ENCODE measurements at places on chromosomes 6 and 20.

DNA sequence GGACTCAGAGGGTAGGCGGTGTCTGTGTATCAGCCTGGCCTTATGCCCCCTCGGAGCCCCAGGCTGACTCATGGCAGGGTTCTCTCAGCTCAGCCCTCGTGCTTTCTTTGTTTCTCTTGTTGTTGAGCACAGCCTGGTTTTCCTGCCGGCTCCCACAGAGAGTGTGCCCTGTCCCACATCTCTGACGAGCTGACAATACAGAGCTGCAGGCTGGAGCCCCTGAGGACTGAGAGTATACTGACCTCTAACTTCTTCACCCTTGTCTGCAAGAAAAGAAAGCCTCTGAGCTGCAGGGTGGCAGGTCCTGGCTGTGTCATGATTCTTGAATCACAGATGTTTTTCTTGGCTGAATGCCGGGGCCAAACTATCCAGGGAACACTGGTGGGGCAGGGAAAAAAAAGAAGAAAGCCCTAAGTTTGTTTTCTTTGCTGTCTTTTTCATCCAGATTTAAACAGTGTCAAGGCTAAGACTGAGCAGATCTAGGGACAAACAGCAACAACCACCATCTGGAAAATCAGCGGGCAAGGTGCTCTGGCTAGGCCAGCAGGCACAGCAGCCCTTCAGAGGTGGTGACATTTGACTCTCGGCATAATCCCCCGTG is 63.3 kb upstream of the ZNF133 start:
- DNase-seq: peak; percentile 12

DNA sequence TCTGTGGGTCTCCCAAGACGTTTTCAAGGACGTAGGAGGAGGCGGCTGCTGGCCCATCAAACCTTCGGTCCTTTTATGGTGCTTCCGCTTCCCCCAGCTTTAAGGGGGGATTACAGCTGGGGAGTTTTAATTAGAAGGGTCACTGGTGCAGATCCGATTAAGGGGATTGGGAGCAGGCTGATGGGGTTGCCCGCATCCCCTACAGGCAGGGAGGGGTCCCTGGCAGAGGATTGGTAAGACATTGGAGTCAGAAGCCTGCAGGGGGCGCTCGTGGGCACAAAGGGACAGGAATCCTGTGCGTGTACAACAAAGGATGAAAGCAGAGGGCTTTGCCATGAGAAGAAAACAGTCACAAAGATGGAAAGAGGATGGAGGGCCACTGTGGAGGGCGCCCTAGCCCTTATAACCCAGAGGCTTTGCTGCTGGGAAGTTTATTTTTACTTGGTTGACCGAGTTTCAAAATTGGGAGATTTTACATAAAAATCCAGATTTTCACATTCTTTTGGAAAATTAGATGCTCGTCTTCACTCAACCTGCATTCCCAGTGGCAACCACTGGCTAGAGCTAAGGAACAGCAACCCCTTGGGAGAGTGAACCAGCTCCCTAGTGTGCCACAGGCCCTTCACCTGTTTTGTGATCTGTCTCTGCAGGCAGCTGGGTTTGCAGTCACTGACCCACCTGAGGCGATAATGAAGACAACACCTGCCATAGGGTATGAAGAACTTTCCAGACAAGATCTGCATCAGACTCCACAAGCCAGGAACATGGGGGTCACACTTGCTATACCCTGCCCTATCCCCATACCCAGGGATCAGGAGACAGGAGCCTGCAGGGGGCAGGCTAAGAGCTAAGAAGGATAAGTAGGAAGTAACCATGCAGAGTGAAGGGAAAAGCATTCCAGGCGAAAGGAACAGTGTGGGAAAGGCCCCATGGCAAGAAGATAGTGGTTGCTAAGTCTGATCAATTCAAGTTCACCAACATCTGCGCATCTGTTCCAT is 97.7 kb downstream of the KCNB1 start:
- peak; percentile 17 for DNase-seq

GRCh38 chr6:111030008-111031007 is 48.5 kb downstream of the RPF2 start:
- DNase-seq: no peak

DNA sequence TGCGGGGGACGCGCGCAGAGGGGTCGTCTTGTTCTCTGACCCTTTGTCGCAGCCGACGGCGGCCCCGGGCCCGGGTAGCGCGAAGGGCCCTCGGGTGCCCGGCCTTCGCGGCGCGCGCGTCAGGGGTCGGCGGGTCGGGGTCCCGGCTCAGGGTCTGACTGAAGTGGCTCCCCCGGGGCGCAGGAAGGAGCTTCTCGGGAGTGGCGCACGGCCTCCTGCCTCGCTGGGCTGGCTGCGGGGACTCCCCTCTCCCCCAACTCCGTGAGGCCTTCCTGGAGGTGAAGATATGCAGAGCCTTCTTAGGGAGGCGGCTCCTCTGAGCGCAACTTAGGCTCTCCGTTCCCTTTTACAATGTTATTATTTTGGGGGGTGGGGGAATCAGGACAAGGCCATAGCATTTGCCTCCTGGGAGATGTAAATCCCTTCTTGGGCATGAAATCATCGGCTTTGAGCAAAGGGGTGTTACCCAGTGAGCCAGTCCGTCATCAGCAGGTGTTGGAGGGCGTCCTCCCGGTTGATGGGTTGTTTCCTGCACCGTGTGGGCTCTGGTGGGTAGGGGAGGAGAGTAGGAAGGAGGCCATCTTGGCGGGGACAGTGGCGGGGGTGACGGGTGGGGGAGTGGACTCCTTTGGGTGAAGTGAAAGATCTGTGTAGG is 523 bp downstream of the CDS2 start:
- DNase-seq: peak; percentile 12

- no peak for DNase-seq
Measured at GRCh38 chr6:47292944-47293343, 16.8 kb downstream of the TNFRSF21 start.

DNA sequence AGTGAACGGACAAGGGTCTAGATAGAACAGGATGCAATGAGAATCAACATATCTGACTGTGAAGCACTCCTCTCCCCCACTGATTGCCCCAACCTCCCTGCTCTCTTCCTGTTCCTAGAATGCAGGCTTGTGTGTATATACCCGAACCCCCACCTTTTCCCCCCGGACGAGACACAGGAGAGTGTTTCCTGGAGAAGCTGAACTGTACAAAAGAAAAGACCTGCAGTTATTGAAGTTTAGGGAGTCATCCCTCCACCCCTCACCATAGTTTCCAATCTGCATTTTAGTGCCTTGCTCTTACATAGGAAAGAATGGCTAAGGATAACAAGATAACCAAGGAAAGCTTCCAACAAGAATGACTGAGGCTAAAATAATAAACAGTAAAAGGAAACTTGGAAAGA is 55.5 kb upstream of the PDE10A start:
- no peak for DNase-seq

DNA sequence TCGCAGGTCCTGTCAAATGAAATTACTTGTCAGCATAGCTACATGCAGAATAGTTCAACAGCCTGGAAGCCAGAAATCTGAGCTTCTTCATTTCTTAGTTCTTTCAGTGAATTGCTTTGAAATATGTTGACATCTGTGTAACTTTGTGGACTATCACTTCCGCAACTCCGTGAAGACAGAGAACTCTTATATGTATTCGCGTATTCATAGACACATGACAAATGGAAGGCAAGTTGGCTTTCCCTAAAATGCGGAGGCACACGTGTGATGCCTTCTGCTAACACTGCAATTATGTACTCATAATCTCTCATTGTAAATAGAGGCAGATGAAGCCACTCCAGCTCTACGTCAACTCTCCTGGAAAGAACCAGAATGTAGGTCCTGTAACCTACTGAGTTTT is 701.5 kb downstream of the PRKN start:
- no peak for DNase-seq

GRCh38 chr6:48186746-48187145 is 75.7 kb upstream of the PTCHD4 start:
- DNase-seq: no peak

DNA sequence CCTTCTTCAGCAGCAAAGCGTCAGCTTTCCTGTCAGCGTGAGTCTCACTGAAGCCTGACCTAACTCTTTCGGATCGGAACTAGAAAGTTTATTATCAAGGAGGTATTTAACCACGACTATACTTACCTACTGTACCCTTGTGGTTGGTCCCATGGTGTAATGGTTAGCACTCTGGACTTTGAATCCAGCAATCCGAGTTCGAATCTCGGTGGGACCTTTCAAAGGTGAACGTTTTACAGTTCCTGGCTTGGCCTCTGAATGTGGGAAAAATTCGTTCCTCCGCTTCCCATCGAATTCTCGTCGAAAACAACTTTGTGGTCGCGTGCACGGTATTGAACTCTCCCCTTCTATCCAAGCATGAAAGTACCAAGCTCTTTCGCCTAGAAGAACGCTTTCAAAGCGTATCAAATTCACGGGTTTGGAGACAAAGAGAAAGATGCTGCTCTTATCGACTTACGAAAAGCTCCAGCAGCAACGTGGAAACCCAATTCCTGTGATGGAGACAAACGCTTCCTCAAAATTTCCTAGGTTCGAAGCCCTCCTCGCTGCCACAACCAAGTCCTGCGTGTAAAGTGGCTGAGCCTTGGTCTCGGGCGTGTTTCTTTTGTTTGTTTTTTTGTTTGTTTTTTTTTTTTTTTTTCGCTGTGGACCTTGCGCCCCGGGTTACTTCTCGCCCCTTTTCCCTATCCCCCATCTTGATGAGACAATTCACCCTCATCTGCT is 63.7 kb downstream of the GPX5 start:
- DNase-seq: no peak

- no peak for DNase-seq
Measured at GRCh38 chr20:46507760-46508407, 5.5 kb downstream of the ZNF334 start.

DNA sequence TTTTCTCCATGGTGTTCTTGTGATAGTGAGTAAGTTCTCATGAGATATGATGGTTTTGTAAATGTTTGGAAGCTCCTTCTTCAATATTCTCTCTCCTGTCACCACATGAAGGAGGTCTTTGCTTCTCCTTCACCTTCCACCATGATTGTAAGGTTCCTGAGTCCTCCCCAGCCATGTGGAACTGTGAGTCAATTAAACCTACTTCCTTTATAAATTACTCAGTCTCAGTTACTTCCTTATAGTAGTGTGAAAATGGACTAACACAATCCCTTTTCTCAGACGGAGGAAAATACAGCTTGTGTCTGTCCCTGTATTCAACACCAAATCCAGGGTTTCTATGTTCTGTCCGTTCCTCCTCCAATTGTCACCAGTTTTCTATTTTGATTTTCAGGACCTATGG is 181.0 kb downstream of the ALDH8A1 start:
- no peak for DNase-seq

- DNase-seq: no peak
Measured at GRCh38 chr20:4781637-4782377, 60.1 kb downstream of the PRND start.

DNA sequence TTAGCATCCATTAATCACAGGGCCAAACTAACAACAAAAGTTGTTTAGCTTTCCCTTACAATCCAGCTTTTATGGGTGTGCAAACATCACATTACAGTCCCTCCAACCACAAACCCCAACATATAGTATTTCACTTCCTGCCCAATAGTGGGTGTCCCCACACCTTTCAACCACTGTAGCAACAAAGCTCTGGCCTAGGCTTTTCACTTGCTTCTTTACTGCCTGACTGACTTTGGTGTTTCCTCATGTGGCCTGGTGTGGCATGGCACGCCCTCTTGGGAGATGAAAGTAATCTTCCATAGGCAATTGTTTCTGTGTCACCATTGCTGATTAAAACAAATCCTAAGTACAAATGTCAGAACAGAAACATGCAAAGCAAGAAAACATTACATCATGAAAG is 46.3 kb downstream of the MCM8 start:
- no peak for DNase-seq

DNA sequence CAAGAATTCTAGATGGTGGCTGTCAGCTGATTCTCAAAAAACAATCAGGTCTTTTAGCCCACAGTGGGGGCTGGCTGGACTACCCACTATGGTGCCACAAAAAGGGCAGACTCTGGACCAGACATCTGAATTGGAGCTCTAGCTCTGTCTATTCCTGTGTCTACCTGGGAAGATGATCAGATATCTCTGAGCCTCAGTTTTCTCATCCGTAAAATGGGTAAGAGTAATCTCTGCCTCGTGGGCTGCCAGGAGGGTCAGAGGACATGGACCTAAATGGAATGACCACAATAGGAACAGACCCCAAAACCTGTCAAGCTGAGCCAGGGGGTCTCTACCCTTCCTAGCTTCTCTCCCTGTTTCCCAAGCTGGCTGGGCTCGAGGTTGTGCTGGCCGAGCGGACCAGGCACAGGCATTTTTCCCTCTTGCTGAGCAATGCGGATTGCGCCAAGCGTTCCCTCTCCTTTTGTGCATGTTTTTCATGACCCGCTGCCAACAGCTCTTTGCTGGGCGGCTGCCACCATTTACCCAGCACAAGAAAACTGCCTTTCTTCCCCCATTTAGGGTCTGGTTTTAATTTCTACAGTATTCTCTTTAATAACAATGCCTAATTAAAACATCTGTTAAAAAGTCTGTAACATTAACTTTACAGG is 74.7 kb upstream of the MAFB start:
- DNase-seq: peak; percentile 46

- DNase-seq: no peak
Measured at GRCh38 chr20:51154708-51155690, 132.1 kb upstream of the KCNG1 start.

GRCh38 chr6:30964075-30964474 is 19.4 kb upstream of the MUC21 start:
- DNase-seq: no peak

DNA sequence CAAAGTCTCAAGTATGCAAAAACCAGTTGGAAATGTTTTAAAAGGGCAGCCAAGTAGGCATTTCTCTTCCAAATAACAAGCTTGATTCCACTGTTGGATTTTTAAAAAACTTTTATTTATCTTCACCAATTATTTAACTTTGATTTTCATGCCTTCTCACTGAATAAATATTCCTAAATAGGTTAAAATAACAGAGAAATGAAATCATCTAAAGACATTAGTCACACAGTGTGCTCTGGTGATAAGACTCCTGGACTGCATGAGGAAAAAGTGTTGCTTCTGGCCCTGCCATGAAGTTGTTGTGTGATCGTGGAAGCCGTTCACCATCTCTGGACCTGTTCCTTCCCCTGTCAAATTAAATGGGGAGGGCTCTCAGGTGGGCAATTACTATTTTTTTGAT is 33.8 kb upstream of the IGF2R start:
- no peak for DNase-seq

All from thoracic aorta (tissue), 2 donors.